ENCODE measurements at places on chromosomes 5 and 9.

GRCh38 chr9:71670121-71670520 is 98.2 kb downstream of the CEMIP2 start:
- DNase-seq, result no peak

GRCh38 chr9:16043756-16044578 is 491.1 kb downstream of the CCDC171 start:
- DNase-seq, result no peak

- no peak for DNase-seq
These were observed 6.5 kb upstream of the HMCN2 start for GRCh38 chr9:130259044-130259443.

DNA sequence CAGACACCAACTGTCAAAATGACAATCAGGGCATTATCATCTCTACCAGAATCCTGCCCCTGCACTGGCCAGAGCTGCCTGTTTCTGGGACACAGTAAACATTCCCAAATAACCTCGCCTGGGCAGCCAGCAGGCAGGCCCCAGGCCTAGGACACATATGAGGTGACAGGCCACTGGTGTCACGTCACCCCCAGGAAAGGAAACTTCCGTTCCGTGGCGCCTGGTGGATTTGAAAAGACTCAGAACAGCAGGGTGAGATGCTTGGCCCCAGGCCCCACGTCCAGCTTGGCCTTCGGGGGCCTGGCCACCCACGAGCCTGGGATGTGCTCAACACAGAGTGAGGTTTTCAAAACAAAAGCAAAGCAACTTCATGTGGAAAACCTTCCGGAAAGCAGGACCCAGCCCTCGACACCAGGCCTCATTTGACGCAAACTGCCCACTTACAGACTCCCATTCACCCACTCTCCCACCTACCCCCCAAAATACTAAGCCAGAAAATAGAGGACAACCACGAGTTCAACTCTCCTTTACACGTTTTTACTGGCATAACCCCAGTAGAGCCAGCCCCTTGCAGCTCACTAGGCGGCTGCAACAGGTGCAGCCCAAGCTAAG is 1.2 kb downstream of the SEMA4D start:
- DNase-seq, result no peak
